ENCODE measurements at places on chromosomes 6 and 20. TPM values are rescaled to one million over a fixed set of nuclear protein-coding genes. Genes with fewer than 3 reads are reported as not detected.

Gene FOXF2
- not detected for total RNA-seq

Gene ADGB
- total RNA-seq: not detected

Gene GNRH2
- 0.48 TPM for total RNA-seq

Gene HLA-DQB1
- 0.10 TPM for total RNA-seq

Gene HRH3
- total RNA-seq: not detected

Gene TASP1
- 4.6 TPM for total RNA-seq

Gene RBBP8NL
- total RNA-seq: not detected

Gene MCM9
- total RNA-seq: 9.2 TPM

Gene LHFPL5
- not detected for total RNA-seq

Gene FOXS1
- 0.82 TPM for total RNA-seq

Gene TBXT
- not detected for total RNA-seq

Gene KCNK16
- total RNA-seq: not detected

Gene PARD6B
- total RNA-seq: 1.1 TPM

Gene BPIFA1
- total RNA-seq: not detected

Gene MTG2
- total RNA-seq: 17.8 TPM

Gene APOBEC2
- not detected for total RNA-seq

Gene FABP7
- not detected for total RNA-seq

Gene DACT2
- total RNA-seq: not detected

Gene HS3ST5
- total RNA-seq: not detected

Gene SLC35D3
- total RNA-seq: not detected

Gene MAP7
- total RNA-seq: 0.82 TPM

Gene GDAP1L1
- total RNA-seq: not detected

Gene DCBLD1
- 33.9 TPM for total RNA-seq

Gene ACSS1
- 10.9 TPM for total RNA-seq

Gene PXDC1
- total RNA-seq: 153 TPM

Gene ARMC12
- total RNA-seq: not detected

Gene CLIC5
- total RNA-seq: 0.05 TPM

Gene CEP85L
- 6.5 TPM for total RNA-seq

Gene RSPO4
- not detected for total RNA-seq

Gene PIGU
- 24.4 TPM for total RNA-seq

Gene THBD
- 20.7 TPM for total RNA-seq

Gene TRERF1
- total RNA-seq: 2.5 TPM

Gene SIRPB2
- 0.97 TPM for total RNA-seq

Gene MAS1L
- total RNA-seq: not detected

Gene PBX2
- 38.3 TPM for total RNA-seq

Gene CDSN
- total RNA-seq: not detected

Gene PRR18
- total RNA-seq: not detected

Gene VGLL2
- total RNA-seq: not detected

Gene ECT2L
- 0.12 TPM for total RNA-seq
